NCI-H1930 (cell line): ENCODE measurements at places on chromosomes 6 and 20.

GRCh38 chr6:15484821-15485220, 178.0 kb downstream of the DTNBP1 start:
- no peak for DNase-seq

- DNase-seq, result no peak
Measured at GRCh38 chr6:157253699-157254098, 69.6 kb downstream of the TMEM242 start.

DNA sequence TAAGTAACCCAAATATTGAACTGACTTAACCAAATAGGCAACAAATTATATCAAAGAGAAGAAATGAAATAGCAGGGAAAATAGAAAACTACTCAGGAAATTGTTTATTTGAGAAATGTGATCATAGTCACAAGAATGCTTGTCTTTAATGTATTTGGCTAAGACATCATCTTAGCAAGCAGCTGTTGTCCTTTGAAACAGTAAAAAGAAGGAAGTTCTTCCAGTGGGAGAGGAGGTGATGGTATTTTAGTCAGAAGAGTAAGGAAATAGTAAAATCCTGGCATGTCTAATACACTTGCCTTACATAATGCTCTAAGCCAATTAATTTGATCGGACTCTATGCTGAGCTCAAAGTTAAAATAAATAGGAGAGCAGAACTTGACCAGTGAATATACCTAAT, 126.5 kb downstream of the EPM2A start:
- no peak for DNase-seq

DNA sequence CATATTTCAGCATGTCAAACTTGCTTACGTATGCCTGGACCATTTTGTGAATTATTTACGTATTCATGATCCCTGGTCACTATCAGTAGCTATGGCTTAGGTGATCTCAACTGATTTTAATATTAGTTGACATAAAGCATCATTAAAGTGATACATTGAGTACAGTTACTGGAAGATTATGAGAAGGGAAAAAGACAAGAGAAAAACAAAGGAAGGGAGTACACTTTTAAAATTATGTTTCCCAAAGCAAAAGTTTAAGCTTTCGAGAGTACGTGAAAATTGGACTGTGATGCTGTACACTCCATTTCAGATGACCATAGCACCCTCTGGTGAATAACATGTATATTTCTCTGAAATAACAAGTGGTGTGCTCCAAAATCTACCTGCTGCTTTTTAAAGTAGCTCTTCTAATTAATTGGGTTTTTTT, 215.0 kb upstream of the HSF2 start:
- no peak for DNase-seq

GRCh38 chr20:33992145-33992922, 1.4 kb upstream of the RALY start:
- DNase-seq, result no peak

- no peak for DNase-seq
Measured at GRCh38 chr6:1475174-1475573, 85.8 kb downstream of the FOXF2 start.

DNA sequence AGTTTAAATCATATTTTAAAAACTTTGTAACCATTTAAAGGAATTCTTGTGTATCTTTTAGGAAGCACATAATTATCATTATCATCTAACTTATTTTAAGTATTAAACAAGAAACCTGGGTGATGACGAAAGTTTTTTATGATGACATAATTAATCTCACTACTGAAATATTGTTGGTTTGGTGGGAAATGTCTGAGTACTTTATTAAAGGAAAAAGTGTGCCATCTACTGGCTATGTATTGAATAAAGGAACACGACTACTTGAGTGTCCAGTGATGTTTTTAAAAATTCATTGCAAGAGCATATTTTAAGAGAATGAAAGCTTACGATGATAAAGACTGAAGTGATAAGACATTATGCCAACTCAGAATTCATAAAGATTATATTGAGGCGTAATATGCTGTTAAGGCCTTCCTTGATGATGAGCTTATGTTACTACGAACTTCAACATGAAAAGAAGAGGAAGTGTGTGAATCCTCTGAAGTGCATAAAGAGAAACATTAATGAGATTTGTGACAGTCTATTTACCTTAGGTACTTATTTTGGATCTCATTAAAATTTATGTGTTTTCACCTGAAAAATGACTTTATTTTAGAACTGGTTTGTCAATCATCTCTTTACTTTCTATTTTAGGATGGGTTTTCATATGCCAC, 12.0 kb upstream of the TRMT11 start:
- peak; percentile 37 for DNase-seq

DNA sequence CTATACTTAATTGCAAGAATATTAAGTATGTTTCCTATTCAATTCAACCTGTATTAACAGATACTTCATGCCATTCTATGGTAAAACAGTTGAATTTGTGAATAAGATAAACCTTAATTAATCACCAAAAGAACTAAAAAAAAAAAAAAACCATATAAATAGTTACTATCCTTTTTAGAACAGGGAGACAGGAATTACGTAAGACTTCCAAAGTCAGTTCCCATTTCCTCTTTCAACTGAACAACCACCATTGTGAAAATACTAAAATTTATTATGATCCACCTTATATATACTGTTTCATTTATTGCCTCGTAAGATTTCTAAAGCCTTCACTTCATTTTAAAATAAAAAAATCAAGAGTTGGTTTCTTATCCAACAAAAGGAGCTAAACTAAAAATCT, 9.4 kb downstream of the CCNC start:
- no peak for DNase-seq

DNA sequence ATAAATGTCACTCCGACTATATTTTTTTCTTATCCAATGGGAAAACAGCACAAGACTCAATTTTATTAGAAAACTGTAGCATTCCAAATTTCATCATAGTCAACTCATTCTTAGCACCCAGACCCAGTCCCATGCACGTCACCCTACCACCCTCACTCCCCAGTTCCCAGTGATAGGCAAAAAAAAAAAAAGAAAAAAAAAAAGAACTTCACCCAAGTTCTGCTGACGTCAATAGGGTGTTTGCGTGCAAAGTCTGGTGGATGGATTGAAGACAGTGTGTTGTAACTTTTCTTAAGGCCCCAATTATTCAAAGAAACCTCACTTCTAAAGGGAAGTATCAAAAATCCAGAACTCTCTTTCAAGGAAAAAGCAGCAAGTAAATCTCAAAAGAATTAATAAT, 213.9 kb upstream of the PRDM1 start:
- DNase-seq, result no peak

- DNase-seq, result no peak
Measured at GRCh38 chr20:19318610-19319009, 106.2 kb downstream of the SLC24A3 start.

GRCh38 chr20:54208548-54209176, 775 bp downstream of the PFDN4 start:
- DNase-seq, result no peak

- no peak for DNase-seq
Measured at GRCh38 chr20:53092772-53093300, 120.7 kb downstream of the TSHZ2 start.

DNA sequence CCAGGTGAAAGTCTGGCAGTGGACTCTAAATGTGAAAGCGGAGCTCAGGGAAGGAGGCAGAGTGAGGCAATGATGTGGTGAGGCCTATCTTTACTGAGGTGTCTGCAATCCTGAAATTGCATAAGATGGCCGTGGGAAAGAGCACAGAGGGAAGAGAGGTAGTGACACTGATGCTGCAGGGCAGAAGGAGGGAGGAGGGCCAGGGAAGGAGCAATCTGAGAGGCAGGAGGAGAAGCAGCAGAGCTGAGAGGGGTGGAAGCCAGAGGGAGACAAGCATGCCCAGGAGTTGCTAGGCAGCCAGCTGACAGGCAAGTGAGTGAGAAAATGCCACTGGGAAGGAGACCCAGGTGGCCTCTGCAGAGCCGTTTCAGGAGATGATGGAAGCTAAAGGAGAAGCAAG, 97.4 kb upstream of the CNR1 start:
- no peak for DNase-seq

DNA sequence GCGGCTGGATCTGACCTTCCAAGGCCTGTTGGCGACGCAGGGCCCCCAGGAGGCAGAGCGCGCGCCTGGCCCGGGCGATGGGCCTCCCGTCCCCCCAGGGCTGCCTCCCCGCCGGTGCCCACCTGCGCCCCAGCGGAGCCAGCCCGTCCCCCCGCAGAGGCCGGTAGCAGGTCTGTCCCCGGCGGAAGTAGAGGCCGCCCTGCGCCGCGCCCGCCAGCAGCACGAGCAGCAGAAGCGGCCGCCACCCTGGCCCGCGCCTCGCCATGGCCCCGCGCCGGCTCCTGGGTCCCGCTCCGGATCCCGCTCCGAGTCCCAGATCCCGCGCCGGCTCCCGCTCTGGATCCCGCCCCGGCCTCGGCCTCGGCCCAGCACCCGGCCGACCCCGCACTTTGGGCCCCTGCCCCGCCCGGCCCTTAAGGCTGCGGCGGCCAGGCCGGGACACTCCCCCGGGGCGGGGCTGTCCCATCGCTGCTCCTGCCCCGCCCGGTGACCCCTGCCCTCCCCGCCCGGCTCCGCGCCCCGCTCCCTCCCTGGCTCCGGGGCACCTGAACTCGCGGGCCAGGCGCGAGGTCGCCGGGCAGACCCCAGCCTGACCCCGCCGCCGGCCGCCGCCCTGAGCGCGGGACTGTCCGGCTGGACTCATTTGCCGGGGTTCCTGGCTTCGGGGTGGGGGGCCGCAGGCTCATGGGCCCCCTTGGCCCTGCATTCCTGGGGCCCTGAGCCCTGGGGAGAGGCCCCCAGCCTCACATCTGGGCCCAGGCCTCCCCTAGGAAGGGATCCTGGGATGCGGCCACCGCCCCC, at the start of gene CTSZ:
Gene CTSZ, minus strand, starts transcription at position 391 of the 801 bp plus-strand sequence. Its CDS starts 126 bp downstream, at position 265.
- no peak for DNase-seq

GRCh38 chr6:157143171-157143889, 180.0 kb downstream of the TMEM242 start:
- no peak for DNase-seq

- DNase-seq, result no peak
Measured at GRCh38 chr6:82073484-82073883, 174.1 kb downstream of the IBTK start.
